Effector memory CD4-positive, alpha-beta T cell (primary cell): ENCODE measurements at places on chromosomes 7 and 10.

- no peak overlapping the region for H3K4me3 ChIP-seq
- no peak for DNase-seq
- no peaks in the 10 kb centered on the region for H3K36me3 ChIP-seq
- peak overlapping the region; percentile 99 for H3K27ac ChIP-seq
- no peaks in the 10 kb centered on the region for H3K27me3 ChIP-seq
- H3K4me1 ChIP-seq = peaks cover 60% of the 10 kb centered on the region
Observed at GRCh38 chr10:3803295-3803926, 18.4 kb upstream of the KLF6 start.

DNA sequence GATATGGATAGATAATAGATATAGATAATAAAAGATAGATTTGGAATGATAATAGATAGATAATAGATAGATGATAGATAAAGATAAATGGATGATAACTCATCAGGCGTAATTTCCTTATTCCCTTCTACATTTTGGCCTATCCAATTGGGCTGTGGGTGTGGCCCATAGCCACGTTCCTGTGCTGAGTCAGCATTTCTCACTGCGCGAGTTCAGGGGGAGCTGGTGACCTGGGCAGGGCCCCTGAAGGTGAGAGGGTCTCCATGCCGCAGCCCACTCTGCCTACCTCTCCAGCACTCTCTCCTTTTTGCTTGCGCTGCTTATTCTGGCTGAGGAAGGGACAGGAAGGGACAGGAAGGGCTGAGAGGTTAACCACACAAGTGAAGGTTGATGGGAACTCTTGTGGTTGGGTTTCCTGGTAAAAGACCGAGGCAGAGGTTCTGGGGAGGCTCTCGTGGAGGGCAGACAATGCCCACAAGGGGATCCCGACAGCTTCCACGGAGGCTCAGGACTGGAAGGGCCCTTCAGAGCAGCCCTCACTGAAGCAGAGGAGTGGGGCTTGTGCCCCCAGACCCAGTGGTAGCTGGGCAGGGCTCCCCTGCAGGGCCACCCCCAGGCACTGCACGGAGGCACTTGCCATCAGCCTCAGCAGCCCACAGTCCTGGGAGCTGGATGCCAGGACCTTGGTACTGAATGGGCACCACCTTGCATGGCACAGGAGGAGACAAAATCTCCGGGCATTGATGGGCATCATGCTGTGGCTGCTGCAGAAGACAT, 247.3 kb upstream of the PITRM1 start:
- H3K27me3 ChIP-seq = no peaks in the 10 kb centered on the region
- H3K4me1 ChIP-seq = peaks cover 11% of the 10 kb centered on the region
- H3K27ac ChIP-seq = no peak overlapping the region

GRCh38 chr7:127417346-127417745, 24.8 kb upstream of the ZNF800 start:
- no peaks in the 10 kb centered on the region for H3K36me3 ChIP-seq
- H3K27ac ChIP-seq = no peak overlapping the region
- no peak overlapping the region for H3K4me3 ChIP-seq
- H3K27me3 ChIP-seq = no peaks in the 10 kb centered on the region
- no peak for DNase-seq

DNA sequence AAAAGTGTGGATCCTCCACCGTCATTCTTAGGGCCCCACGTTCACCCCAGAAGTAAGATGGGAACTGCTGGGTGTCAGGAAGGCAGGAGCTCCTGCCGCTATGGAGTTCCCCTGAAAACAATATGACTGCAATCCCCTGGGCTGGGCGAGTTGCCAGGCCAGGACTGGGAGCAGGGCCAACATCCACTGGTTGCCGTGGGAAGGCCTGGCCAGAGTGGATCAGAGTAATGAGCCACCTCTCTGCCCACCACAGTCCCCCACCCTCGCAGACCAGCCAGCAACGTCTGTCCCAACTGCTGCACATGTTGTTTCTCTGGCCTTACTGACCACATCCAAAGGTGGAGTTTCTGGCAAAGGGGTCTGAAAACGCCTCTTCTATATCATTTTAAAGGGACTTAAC, 86.6 kb downstream of the STRA8 start:
- H3K27me3 ChIP-seq = no peaks in the 10 kb centered on the region
- H3K36me3 ChIP-seq = no peaks in the 10 kb centered on the region
- H3K4me1 ChIP-seq = no peaks in the 10 kb centered on the region

DNA sequence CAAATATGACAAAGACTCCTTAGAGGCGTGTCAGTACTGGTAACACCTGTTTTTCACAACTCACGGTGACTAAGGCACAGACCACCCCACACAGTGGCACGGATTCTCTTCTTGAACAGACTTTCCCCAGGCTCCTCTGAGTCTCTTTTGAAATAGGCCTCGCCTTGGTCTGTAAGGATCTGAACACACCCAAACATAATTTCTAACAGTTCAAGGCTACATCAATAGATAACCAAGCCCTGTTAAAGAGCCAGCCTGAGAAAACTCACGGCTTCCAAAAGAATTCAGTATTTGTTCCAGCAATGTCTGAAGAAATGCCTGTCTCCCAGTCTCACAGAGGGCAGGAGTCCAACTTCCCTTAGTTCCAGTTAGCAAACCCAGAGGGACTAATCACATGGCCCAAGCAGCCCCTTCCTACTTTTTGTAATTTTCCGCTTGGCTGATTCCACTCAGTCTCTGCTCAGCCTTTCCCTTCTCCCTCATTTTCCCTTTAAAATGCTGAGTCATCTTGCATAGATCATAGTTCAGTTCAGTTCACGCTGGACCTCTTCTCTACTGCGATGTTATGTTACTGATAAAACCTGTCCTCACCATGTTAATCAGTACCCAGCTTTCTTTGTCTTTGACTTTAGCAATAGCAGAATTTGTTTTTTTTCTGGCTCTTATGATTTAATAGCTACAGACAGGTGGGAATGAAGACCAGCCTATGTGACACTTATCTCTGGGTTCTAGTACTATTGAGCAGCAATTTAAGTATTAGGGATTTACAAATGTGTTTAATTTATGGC, 22.6 kb upstream of the AKR1C3 start:
- H3K27me3 ChIP-seq = no peaks in the 10 kb centered on the region
- no peaks in the 10 kb centered on the region for H3K36me3 ChIP-seq
- no peak overlapping the region for H3K27ac ChIP-seq
- no peak for DNase-seq
- H3K4me3 ChIP-seq = no peak overlapping the region
- no peaks in the 10 kb centered on the region for H3K4me1 ChIP-seq

GRCh38 chr7:1124164-1124563, 35.8 kb downstream of the ZFAND2A start:
- peaks cover 5% of the 10 kb centered on the region for H3K36me3 ChIP-seq
- H3K4me3 ChIP-seq = no peak overlapping the region
- no peaks in the 10 kb centered on the region for H3K27me3 ChIP-seq
- no peaks in the 10 kb centered on the region for H3K4me1 ChIP-seq

DNA sequence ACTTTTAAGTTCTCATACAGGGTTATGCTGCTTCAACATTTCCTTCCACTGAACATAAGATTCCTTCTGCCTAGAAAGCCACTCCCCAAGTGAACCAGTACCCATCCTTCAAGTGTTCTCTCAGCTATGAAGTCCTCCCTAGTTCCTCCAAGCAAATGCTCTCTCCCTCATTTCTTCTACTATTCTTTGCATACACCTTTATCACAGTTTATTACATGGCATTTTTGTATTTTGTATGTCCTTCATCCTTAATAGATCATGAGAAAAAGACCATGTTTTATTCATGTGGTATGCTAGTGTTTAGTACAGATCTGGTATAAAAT, 1.9 kb downstream of the SYPL1 start:
- no peak overlapping the region for H3K4me3 ChIP-seq
- peaks cover 24% of the 10 kb centered on the region for H3K4me1 ChIP-seq
- no peaks in the 10 kb centered on the region for H3K36me3 ChIP-seq
- DNase-seq = no peak
- H3K27ac ChIP-seq = no peak overlapping the region

DNA sequence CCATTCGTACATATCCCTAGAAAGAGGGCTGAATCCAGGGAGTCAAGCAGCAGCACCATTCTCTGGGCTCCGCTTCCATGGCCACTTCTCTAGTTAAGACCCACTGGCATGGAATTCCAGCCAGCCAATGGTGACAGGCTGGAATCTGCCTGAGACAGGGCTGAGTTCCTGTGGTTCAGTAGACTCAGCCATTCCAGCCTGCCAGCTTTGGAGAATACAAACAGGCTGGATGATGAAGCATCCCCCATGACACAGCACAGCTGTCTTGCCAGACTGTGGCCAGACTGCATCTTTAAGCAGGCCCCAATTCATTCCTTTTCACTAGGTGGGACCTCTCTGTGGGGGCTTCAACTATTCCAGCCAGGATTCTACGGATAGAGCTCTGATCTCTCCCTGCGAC, 329.6 kb downstream of the XPNPEP1 start:
- no peak overlapping the region for H3K27ac ChIP-seq
- H3K36me3 ChIP-seq = no peaks in the 10 kb centered on the region
- no peak overlapping the region for H3K4me3 ChIP-seq
- no peak for DNase-seq
- no peaks in the 10 kb centered on the region for H3K4me1 ChIP-seq

GRCh38 chr10:124674768-124675222, 69.4 kb downstream of the FAM53B start:
- peaks cover 100% of the 10 kb centered on the region for H3K4me1 ChIP-seq
- no peak overlapping the region for H3K4me3 ChIP-seq
- no peaks in the 10 kb centered on the region for H3K36me3 ChIP-seq
- H3K27me3 ChIP-seq = no peaks in the 10 kb centered on the region

GRCh38 chr7:47453093-47454061, 128.5 kb downstream of the TNS3 start:
- no peaks in the 10 kb centered on the region for H3K36me3 ChIP-seq
- H3K27ac ChIP-seq = no peak overlapping the region
- H3K27me3 ChIP-seq = no peaks in the 10 kb centered on the region
- no peak for DNase-seq
- no peak overlapping the region for H3K4me3 ChIP-seq

GRCh38 chr7:80781561-80781979, 137.3 kb downstream of the SEMA3C start:
- H3K36me3 ChIP-seq = no peaks in the 10 kb centered on the region
- DNase-seq = no peak
- no peak overlapping the region for H3K4me3 ChIP-seq
- H3K4me1 ChIP-seq = no peaks in the 10 kb centered on the region

- DNase-seq = no peak
- H3K36me3 ChIP-seq = no peaks in the 10 kb centered on the region
- no peaks in the 10 kb centered on the region for H3K4me1 ChIP-seq
- H3K27me3 ChIP-seq = no peaks in the 10 kb centered on the region
- no peak overlapping the region for H3K27ac ChIP-seq
- H3K4me3 ChIP-seq = no peak overlapping the region
Observed at GRCh38 chr7:148174376-148174775, 416.2 kb upstream of the C7orf33 start.

DNA sequence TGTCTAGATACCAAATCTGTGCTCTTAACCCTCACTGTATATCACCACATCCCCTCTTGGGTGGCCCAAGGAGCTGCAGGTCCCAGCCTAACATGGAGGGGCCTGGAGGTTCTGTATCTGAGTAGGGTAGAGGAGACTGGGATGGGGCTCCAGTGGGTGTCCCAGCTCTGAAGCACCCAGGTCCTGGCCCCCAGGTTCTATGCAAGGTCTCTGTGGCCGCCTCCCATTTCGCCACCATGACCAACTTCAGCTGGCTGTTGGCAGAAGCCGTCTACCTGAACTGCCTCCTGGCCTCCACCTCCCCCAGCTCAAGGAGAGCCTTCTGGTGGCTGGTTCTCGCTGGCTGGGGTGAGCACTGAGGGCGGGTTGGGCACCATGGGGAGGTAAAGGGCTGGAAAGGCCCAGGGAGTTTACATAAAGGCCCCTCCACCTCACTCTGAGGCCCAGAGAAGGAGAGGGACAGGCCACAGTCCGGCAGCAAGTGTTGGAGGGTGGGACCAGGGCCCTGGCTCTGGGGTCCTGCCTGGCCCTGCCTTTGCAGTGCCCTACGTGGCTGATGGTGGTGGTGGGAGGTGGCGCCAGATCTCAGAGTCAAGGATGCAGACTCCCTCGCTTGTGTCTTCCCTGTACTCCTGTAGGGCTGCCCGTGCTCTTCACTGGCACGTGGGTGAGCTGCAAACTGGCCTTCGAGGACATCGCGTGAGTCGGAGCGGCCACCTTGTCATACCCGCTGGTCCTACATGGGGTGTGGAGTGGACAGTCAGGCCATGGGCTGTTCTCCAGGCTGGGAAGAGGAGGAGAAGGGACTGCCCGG, 10.2 kb downstream of the GHRHR start:
- no peaks in the 10 kb centered on the region for H3K4me1 ChIP-seq
- no peak for DNase-seq
- no peaks in the 10 kb centered on the region for H3K36me3 ChIP-seq
- no peak overlapping the region for H3K4me3 ChIP-seq
- no peak overlapping the region for H3K27ac ChIP-seq
- H3K27me3 ChIP-seq = no peaks in the 10 kb centered on the region

GRCh38 chr10:108597657-108598319, 1325.5 kb downstream of the XPNPEP1 start:
- DNase-seq = no peak
- no peaks in the 10 kb centered on the region for H3K27me3 ChIP-seq
- H3K36me3 ChIP-seq = no peaks in the 10 kb centered on the region
- no peak overlapping the region for H3K4me3 ChIP-seq

GRCh38 chr10:79219322-79219957, 127.8 kb upstream of the PPIF start:
- no peak overlapping the region for H3K4me3 ChIP-seq
- H3K27me3 ChIP-seq = no peaks in the 10 kb centered on the region
- no peak overlapping the region for H3K27ac ChIP-seq
- H3K4me1 ChIP-seq = no peaks in the 10 kb centered on the region
- H3K36me3 ChIP-seq = peaks cover 17% of the 10 kb centered on the region

DNA sequence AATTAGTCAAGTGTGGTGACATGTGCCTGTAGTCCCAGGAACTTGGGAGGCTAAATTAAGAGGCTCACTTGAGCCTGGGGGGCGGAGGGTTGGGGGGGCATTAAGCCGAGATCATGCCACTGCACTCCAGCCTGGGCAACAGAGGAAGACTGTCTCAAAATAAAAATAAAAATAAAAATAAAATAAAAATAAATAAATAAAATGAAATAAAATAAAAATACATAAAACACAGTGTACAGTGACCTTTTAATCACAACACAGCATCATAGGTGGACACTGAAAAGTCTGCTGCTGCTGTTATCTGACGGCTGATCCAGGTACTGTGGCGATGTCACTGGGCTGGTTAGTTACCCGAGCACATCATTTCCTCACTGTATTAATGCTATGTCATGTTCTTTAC, 27.1 kb downstream of the LARP4B start:
- no peaks in the 10 kb centered on the region for H3K4me1 ChIP-seq
- H3K27ac ChIP-seq = no peak overlapping the region
- H3K4me3 ChIP-seq = no peak overlapping the region
- no peak for DNase-seq

- no peak for DNase-seq
- H3K27me3 ChIP-seq = no peaks in the 10 kb centered on the region
- H3K27ac ChIP-seq = no peak overlapping the region
- H3K4me3 ChIP-seq = no peak overlapping the region
- no peaks in the 10 kb centered on the region for H3K36me3 ChIP-seq
Observed at GRCh38 chr7:148095066-148095465, 495.5 kb upstream of the C7orf33 start.

- H3K27me3 ChIP-seq = no peaks in the 10 kb centered on the region
Observed at GRCh38 chr7:22252016-22252415, 104.9 kb downstream of the RAPGEF5 start.

- H3K27me3 ChIP-seq = no peaks in the 10 kb centered on the region
- no peaks in the 10 kb centered on the region for H3K4me1 ChIP-seq
- no peaks in the 10 kb centered on the region for H3K36me3 ChIP-seq
- DNase-seq = no peak
- H3K4me3 ChIP-seq = no peak overlapping the region
Observed at GRCh38 chr10:61078542-61079275, 134.7 kb upstream of the RHOBTB1 start.
